Ovary (tissue), 10 donors: ENCODE measurements at places on chromosomes 4 and X. TPM values are rescaled to one million over a fixed set of nuclear protein-coding genes. Genes with fewer than 3 reads are reported as not detected.
A peak's percentile ranks its signal among the peaks of the same experiment; 100 is the strongest.

DNA sequence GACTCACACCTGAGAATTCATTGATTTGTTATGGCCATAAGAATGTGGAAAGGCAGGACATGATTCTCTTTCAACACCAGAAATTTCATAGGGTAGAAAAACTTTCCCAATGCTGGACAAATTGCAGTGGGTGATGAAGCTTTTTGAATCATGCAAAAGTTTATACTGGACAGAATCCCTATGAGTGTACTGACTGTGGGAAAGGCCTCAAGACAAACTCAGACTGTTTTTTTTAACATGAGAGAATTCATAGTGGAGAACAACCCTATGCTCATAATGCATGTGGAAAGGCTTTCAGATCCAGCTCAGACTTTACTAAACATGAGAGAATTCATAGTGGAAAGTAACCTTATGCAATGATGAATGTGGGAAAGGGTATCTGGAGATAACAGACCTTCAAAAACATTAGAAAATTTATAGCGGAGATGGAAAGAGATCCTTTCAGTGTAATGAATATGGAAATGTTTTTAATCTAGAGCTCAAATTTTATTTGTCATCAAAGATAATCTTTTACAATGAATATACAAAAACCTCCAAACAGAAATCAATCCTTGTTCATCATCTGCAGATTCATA is 36.2 kb upstream of the MAGED1 start:
- H3K4me1 ChIP-seq = no peaks in the 10 kb centered on the region
- no peaks in the 10 kb centered on the region for H3K27me3 ChIP-seq
- no peaks in the 10 kb centered on the region for H3K36me3 ChIP-seq
- H3K27ac ChIP-seq = no peak overlapping the region

DNA sequence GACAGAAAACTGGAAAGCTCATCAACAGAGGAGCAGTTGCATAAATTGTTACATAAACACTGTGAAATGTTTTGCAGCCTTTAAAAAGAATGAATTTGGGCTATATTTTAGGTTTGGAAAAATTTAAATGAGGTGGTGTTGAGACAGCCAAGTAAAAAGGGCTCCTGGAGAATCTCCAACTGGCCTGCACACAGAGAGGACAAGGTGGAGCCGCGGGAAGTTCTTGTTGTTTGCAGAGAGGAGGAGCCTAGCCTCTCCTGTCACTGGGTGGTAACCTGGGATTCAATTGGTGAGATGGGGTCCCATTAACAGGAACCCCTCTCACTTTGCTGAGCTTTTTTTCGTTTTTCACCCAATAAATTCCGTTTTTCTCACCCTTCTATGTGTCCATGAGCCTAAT is 13.4 kb downstream of the GIMD1 start:
- no peaks in the 10 kb centered on the region for H3K36me3 ChIP-seq
- no peaks in the 10 kb centered on the region for H3K4me1 ChIP-seq
- H3K27me3 ChIP-seq = no peaks in the 10 kb centered on the region
- H3K27ac ChIP-seq = no peak overlapping the region

- H3K36me3 ChIP-seq = no peaks in the 10 kb centered on the region
- no peaks in the 10 kb centered on the region for H3K27me3 ChIP-seq
- no peaks in the 10 kb centered on the region for H3K4me1 ChIP-seq
- H3K4me3 ChIP-seq = no peak overlapping the region
Observed at GRCh38 chr4:178738026-178738425, 1295.8 kb upstream of the AGA start.

- H3K27me3 ChIP-seq = no peaks in the 10 kb centered on the region
- H3K27ac ChIP-seq = no peak overlapping the region
- DNase-seq = no peak
- H3K4me1 ChIP-seq = no peaks in the 10 kb centered on the region
Observed at GRCh38 chrX:148530464-148531077, 30.2 kb downstream of the AFF2 start.

- DNase-seq = peak; percentile 82
- H3K36me3 ChIP-seq = no peaks in the 10 kb centered on the region
- peaks cover 16% of the 10 kb centered on the region for H3K4me1 ChIP-seq
- peak within 1 kb of the TSS; percentile 82 for H3K4me3 ChIP-seq
Observed at GRCh38 chr4:139556071-139556723, at the start of gene SETD7. Gene SETD7 (minus strand): TSS chr4:139556219. CDS start chr4:139556137, 82 bp downstream.

DNA sequence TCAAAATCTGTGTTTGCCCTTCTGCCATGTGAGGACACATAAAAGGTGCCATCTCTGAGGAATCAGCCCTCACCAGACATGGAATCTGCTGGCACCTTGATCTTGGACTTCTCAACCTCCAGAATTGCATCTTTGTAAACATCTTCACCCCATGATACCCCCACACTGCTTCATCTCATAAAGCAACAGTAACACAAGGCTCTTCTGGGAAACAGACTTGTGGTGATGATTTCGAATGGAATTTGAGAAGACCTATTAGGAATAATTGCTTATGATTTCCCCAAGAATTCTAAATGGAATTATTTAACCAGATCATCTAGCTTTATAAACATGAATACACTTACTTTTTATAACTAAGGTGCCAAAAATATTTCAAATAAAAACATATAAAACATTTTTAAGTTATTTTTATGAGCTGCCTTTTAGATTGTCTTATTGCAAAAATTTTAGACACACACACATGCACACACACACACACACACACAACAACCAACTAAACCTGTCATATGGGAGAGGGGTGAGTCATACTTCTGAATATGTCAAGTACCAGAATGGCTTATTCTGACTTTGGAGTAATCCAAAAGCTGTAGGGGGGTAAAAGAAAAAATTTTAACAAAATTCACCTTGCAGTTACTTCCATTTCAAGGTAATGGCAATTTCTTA is 82.0 kb downstream of the USP46 start:
- no peaks in the 10 kb centered on the region for H3K27me3 ChIP-seq
- H3K27ac ChIP-seq = no peak overlapping the region
- no peak for DNase-seq
- H3K4me3 ChIP-seq = no peak overlapping the region

GRCh38 chr4:67234296-67234695 is 311.0 kb downstream of the CENPC start:
- no peaks in the 10 kb centered on the region for H3K4me1 ChIP-seq
- H3K4me3 ChIP-seq = no peak overlapping the region
- no peaks in the 10 kb centered on the region for H3K36me3 ChIP-seq
- no peak overlapping the region for H3K27ac ChIP-seq
- H3K27me3 ChIP-seq = no peaks in the 10 kb centered on the region

DNA sequence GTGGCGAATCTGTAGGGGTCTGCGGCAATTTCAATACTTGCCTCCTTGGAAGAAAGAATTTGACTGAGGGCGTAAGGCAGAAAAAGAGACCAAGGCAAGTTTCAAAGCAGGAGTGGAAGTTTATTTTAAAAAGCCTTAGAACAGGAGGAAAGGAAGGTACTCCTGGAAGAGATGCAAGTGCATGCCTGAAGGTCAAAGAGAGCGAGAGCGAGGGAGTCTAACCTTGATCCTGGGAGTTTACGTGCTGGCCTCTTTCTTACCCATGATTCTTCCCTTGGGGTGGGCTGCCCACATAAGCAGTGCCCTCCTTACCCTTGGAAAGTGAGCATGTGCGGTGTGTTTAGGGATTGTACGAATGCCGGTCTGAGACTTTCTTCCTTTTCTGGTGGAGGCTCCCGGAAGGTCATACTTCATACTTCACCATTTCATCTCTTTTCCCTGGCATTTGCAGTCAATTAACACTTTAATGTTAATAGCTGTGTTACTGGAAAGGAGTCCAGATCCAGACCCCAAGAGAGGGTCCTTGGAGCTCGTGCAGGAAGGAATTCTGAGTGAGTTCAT is 40.0 kb downstream of the ARSD start:
- H3K4me3 ChIP-seq = peak overlapping the region; percentile 21
- DNase-seq = no peak
- no peaks in the 10 kb centered on the region for H3K27me3 ChIP-seq
- H3K4me1 ChIP-seq = no peaks in the 10 kb centered on the region

DNA sequence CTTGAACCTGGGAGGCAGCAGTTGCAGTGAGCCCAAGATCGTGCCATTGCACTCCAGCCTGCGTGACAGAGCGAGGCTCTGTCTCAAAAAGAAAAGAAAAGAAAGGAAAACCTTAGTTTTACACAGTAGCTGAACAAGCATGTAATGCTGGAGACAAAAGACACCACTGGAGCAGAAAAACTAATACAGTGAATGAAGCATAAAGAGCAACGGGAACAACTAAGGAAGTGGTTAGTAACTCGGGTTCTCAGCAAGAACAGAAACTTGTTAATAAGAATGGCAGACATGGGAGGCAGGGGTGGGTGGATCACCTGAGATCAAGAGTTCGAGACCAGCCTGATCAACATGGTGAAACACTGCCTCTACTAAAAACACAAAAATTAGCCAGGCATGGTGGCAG is 263.7 kb downstream of the FSTL5 start:
- no peak overlapping the region for H3K27ac ChIP-seq
- H3K4me1 ChIP-seq = no peaks in the 10 kb centered on the region
- no peak overlapping the region for H3K4me3 ChIP-seq
- no peaks in the 10 kb centered on the region for H3K27me3 ChIP-seq
- no peak for DNase-seq

- H3K36me3 ChIP-seq = no peaks in the 10 kb centered on the region
- H3K27me3 ChIP-seq = no peaks in the 10 kb centered on the region
- DNase-seq = no peak
- H3K4me1 ChIP-seq = no peaks in the 10 kb centered on the region
- H3K4me3 ChIP-seq = no peak overlapping the region
- H3K27ac ChIP-seq = no peak overlapping the region
Observed at GRCh38 chrX:17495052-17495451, 120.1 kb downstream of the NHS start.

- DNase-seq = no peak
- H3K4me3 ChIP-seq = no peak overlapping the region
- no peaks in the 10 kb centered on the region for H3K27me3 ChIP-seq
- no peaks in the 10 kb centered on the region for H3K4me1 ChIP-seq
- no peaks in the 10 kb centered on the region for H3K36me3 ChIP-seq
Observed at GRCh38 chr4:133869486-133869885, 332.1 kb downstream of the PABPC4L start.

DNA sequence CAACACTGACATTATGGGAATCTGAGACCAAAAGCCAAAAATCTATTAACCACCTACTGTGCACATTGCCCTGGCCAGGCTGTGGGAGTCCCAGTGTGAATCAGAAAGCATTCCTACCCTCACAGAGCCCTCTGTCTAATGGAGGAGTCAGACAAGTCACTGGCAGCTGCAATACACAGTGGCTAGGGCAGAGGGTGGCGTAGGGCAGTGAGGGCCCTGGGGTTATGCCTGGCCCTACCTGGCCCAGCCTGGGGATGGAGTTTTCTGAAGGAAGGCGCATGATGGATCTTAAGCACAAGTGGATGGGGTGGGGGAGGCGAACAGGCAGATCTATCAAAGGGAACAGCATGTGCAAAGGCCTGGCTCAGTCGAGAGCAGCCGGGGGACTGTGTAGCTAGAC is 10.8 kb downstream of the JAKMIP1 start:
- no peaks in the 10 kb centered on the region for H3K27me3 ChIP-seq
- H3K27ac ChIP-seq = no peak overlapping the region
- H3K4me1 ChIP-seq = no peaks in the 10 kb centered on the region
- no peaks in the 10 kb centered on the region for H3K36me3 ChIP-seq
- H3K4me3 ChIP-seq = no peak overlapping the region
- no peak for DNase-seq

GRCh38 chrX:138946926-138947325 is 235.4 kb upstream of the FGF13 start:
- no peak overlapping the region for H3K4me3 ChIP-seq
- H3K36me3 ChIP-seq = no peaks in the 10 kb centered on the region

GRCh38 chr4:182671231-182671630 is 246.0 kb downstream of the DCTD start:
- H3K4me3 ChIP-seq = no peak overlapping the region
- H3K4me1 ChIP-seq = no peaks in the 10 kb centered on the region

- no peak overlapping the region for H3K4me3 ChIP-seq
- H3K27me3 ChIP-seq = no peaks in the 10 kb centered on the region
- H3K27ac ChIP-seq = no peak overlapping the region
- no peaks in the 10 kb centered on the region for H3K4me1 ChIP-seq
- no peaks in the 10 kb centered on the region for H3K36me3 ChIP-seq
Observed at GRCh38 chrX:34578237-34578636, 78.8 kb downstream of the TMEM47 start.

GRCh38 chr4:15653864-15654592 is 1.1 kb downstream of the FBXL5 start:
- no peak for DNase-seq
- peak overlapping the region; percentile 61 for H3K4me3 ChIP-seq
- H3K36me3 ChIP-seq = no peaks in the 10 kb centered on the region
- peak overlapping the region; percentile 100 for H3K27ac ChIP-seq

GRCh38 chr4:159689526-159689925 is 586.6 kb downstream of the RAPGEF2 start:
- DNase-seq = no peak
- H3K27me3 ChIP-seq = no peaks in the 10 kb centered on the region
- H3K36me3 ChIP-seq = no peaks in the 10 kb centered on the region
- no peak overlapping the region for H3K4me3 ChIP-seq
- H3K27ac ChIP-seq = no peak overlapping the region

- H3K27me3 ChIP-seq = no peaks in the 10 kb centered on the region
- no peak overlapping the region for H3K4me3 ChIP-seq
- H3K36me3 ChIP-seq = no peaks in the 10 kb centered on the region
- DNase-seq = no peak
- no peak overlapping the region for H3K27ac ChIP-seq
Observed at GRCh38 chr4:1496116-1496642, 89.9 kb upstream of the NKX1-1 start.

The MAP3K15 gene
- total RNA-seq = 1.0 TPM

The MAGEE1 gene
- 9.5 TPM for total RNA-seq

The SPANXC gene
- total RNA-seq = not detected

The GLRA2 gene
- not detected for total RNA-seq

The TBX22 gene
- not detected for total RNA-seq

The MXRA5 gene
- total RNA-seq = 5.3 TPM

The TMPRSS11F gene
- total RNA-seq = not detected

The MYOZ2 gene
- 0.38 TPM for total RNA-seq
